ENCODE measurements at places on chromosomes 1 and 21.

DNA sequence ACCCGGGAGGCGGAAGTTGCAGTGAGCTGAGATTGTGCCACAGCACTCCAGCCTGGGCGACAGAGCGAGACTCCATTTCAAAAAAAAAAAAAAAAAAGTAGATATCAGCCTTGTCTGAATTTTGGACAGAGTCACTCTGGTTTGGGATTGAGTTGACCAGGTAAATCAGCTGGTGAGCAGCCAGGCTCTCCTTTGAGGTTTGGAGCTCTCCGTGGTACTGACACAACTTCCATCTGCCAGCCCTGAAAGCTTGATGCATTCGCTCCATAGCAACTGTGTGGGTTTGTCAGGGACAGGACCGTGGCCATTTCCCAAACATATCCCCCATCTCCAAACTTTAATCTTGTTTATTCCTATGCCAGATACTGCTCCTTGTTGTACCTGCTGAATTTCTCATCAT is 155.2 kb downstream of the DMRTA2 start:
- no peak for DNase-seq

- DNase-seq: no peak
Observed at GRCh38 chr1:99768524-99769245, 2.2 kb upstream of the FRRS1 start.

DNA sequence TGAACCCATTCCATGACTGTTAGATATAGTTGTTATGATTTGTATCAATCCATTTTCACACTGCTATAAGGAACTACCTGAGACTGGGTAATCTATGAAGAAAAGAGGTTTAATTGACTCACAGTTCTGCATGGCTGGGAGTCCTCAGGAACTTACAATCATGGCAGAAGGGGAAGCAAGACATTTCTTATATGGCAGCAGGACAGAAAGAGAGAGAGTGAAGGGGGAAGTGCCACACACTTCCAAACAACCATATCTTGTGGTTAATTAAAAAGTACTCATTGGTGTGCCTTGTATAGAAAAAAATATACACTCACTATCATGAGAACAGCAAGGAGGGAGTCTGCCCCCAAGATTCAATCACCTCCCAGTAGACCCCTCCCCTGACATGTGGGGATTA is 137.6 kb upstream of the NBPF11 start:
- no peak for DNase-seq

GRCh38 chr21:44751799-44752636 is 40.6 kb upstream of the TSPEAR start:
- DNase-seq: no peak

All from GM06990 (cell line).